Upper lobe of right lung (tissue), 1 donor: ENCODE measurements at places on chromosomes 2 and 18.

- DNase-seq: peak; percentile 28
These were observed 35.7 kb downstream of the REEP1 start for GRCh38 chr2:86301711-86302202.

- DNase-seq: no peak
These were observed 3.0 kb downstream of the INHBB start for GRCh38 chr2:120348737-120349439.

DNA sequence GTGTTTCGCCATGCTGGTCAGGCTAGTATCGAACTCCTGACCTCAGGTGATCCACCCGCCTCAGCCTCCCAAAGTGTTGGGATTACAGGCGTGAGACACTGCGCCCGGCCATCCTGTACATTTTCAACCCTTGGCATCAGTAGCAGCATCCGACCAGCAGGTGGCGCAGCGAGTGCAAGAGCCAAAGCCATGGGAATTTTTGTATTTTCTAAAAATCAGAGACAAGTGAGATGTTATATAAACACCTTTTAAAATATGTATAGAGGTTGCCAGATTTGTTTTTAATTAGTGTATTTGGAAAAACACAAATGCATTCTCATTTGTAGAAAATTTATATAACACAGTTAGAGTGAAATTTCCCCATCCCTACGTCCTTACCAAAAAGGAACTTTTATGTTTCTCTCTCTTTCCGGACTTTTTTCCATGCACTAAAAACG, 36.8 kb downstream of the MOGAT1 start:
- peak; percentile 90 for DNase-seq

GRCh38 chr2:201638326-201638725, 5.0 kb downstream of the TMEM237 start:
- DNase-seq: no peak

GRCh38 chr18:33745151-33745795, 167.3 kb downstream of the ASXL3 start:
- DNase-seq: no peak

DNA sequence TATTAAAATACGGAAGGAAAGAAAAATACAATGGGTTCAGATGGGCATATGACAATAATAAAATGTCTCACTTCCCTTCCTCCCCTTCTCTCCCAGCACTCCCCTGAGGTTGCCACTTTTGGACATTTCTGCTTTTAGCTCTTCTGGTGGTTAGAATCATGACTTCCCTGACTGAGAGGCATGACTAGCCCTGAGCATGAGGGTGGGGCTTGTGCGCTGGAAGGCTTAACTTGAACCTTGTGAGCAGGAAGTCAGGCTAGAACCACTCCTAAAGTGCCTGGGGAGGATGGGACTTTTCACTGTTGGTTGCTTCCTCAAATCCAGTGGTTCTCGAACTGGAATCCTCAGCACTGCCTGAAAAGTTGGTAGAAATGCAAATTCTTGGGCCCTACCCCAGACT, 19.7 kb upstream of the ARHGAP25 start:
- peak; percentile 72 for DNase-seq

DNA sequence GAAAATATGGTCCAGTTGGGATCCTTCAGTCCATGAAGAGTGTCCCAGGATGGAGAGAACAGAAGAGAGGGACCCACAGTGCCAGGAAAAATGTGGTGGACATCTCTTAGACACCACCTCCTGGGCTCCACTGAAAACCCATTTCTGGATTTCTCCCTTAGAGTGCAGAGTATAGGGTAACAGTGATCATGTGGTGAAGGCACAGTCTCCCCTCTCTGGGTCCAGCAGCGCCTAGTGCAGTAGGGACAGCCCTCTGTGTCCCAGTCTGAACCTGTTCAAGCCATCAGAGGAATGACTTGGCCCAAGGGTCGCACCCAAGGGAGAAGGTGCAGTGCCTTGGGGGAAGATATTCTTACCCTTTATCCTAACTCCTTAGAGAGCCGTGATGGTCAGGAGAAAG, 30.1 kb downstream of the TET3 start:
- peak; percentile 11 for DNase-seq
